Stimulated activated CD8-positive, alpha-beta memory T cell treated with anti-CD3 and anti-CD28 coated beads, Interleukin-15, amount 100 ng/mL, for 1 hour (primary cell): ENCODE measurements at places on chromosomes 16 and 17.

DNA sequence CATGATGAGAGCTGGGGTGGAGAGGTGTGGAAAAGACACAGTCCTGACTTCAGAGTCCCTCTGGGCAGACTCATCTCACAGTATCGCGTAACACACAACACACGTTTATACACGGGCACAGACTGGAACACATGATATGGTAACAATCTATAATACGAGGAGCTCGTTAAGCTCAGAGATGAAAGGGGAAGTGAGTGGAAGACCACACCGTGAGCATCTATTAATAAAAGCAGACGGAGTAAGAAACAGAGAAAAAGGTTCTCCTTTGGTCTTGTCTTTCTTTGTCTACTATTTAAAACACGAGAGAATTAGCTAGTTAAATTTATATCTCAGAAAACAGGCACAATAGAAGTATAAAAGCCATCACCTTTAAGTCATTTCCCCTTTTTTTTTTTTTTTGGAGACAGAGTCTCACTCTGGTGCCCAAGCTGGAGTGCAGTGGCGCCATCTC lies 13.5 kb downstream of the ANKRD11 start:
- DNase-seq = no peak

DNA sequence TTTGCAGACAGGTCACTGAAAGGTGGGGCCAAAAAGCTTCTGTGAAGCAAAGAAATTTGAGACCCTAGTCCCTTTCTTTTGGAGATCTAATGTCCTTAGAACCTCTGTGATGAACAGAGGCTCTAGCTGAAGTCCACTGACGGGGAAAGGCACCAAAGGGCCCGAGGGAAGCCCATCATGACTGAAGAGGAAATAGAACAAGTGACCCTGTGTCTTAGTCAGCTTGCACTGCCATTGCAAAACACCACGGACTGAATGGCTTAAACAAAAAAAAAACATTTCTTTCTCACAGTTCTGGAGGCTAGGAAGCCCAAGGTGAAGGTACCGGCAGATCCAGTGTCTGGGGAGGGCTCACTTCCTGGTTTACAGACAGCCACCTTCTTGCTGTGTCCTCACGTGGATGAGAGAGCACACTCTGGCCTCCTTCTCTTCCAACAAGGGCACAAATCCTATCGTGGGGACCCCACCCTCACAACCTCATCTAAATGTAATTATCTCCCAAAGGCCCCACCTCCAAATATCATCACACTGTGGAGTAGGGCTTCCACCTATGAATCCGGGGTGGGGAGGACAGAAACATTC lies 24.3 kb upstream of the ASGR2 start:
- DNase-seq = no peak

- DNase-seq = peak; percentile 52
Measured at GRCh38 chr17:75896415-75897159, at the start of gene TRIM65. Gene TRIM65, minus strand, starts transcription at chr17:75896951. Its CDS starts 14 bp downstream, at chr17:75896937.

DNA sequence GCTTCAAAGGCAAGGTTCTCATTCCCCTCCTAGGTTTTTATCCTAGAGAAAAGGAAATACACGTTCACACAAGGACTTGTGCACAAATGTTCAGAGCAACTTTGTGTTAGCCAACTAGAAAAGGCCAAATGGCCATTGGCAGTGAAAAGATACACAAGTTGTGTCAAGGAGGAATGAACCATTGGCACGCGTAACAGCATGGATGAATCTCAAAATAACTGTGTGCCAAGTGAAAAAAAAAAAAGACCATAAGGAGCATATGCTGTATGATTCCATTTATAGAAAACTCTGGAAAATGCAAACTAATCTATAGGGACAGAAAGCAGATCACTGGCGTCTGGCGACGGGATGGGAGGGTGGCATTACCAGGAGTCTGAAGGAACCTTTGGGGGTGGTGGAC lies 333.8 kb downstream of the SNX29 start:
- no peak for DNase-seq

DNA sequence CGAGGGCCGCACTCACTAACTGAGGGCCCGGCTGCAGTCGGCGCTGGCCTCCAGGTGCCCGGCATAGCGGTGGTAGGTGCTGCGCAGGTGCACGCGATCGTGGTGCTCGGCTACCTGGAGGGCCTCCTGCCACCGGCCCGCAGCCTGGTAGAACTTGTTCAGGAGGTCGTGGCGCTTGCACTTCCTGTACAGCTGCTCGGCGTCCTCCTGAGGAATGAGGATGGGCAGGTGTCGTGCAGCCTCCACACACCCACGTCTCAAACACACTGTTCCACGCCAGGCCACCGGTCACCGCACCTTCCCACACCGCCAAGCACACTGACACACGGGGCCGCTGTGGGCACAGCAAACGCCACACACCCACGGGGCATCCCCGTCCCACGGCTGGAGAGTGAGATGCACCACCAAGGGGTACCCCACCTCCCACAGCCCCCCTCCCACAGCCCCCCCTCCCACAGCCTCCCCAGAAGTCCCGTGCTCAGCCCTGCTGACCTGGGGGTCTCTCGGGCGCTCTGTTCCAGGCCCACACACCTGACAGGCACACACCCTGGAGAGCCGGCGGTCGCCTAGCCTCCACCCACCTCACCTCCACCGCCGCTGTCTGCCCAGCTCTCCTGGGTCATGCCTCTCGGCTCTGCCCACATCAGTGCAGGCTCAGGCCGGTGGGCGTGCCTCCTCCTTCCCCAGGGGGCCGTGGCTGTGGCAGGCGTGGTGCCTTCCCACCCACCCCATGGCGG lies 7.4 kb upstream of the TMEM204 start:
- DNase-seq = no peak

DNA sequence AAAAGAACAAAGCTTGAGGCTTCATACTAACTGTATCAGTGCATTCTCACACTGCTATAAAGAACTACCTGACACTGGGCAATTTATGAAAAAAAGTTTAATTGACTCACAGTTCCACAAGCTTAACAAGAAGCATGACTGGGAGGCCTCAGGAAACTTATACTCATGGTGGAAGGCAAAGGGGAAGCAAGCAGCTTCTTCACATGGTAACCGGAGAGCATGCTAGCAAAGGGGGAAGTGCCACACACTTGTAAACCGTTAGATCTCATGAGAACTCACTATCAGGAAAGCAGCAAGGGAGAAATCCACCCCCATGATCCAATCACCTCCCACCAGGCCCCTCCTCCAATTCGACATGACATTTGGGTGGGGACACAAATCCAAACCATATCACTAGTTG lies 25.3 kb downstream of the CTRB2 start:
- DNase-seq = no peak

DNA sequence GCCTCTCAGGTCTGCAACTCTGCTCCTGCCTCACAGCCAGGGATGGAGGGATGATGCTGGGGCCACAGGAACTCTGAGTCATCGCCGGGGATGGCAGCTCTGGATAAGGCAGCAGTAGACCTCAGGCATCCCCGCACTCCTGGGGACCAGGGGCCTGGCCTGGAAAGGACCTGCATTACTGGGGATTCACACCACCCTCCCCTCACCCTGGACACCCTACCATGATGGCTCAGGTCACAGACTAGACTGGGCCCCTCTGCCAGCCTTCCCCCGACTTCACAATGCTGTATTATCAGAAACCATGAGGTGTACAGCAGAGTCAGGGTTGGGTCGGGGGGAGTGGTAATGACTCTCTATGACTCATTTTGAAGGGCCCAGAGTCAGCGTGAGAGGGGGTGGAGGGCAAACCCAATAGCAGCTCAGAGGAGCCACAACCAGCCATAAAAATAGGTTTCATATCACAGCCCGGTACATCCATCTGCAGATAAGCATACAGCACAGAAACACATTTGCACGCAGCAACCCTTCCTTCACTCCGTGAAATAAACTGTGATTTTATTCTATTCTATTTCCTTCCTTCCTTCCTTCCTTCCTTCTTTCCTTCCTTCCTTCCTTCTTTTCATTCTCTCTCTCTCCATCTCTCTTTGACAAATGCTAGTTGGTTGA lies 28.8 kb downstream of the DYNLRB2 start:
- peak; percentile 33 for DNase-seq

DNA sequence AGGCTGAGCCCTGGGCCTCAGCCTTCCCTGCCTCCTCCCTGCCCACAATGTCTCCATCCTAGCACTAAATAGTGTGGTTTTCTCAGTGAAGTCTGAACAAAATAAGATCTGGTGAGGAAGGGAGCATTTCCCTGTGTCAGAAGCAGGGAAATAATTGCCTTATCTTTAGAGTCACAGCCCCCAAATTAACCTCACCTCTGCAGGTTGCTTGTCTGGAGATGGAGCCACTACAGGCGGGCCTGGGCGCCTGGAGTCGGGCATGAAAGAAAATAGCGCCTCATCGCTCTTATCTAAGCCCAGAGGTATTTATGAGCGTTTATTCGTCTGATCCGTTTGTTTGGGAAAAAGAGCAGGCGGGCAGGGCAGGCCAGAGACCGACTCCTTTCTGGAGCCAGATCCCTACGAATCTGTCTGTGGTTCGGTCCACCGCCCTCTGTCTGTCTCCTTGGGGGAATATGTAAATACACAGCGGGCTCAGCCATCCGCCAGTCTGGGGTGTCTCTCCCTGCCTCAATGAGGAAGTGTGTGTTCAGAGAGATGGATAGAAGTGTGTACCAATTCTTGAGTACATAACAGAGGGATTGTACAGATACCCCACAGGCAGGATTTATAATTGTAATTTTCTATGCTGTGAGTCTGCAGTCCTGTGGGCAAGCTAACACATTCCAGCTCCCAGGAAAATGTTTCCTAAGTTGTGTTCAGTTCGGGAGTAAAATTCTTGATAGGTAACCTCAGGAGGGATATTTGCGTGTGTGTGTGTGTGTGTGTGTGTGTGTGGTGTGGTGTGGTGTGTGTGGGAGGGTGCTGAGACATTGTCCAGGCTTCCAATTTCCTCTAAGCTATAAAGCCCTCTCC lies 4.3 kb downstream of the HOXB6 start:
- no peak for DNase-seq

DNA sequence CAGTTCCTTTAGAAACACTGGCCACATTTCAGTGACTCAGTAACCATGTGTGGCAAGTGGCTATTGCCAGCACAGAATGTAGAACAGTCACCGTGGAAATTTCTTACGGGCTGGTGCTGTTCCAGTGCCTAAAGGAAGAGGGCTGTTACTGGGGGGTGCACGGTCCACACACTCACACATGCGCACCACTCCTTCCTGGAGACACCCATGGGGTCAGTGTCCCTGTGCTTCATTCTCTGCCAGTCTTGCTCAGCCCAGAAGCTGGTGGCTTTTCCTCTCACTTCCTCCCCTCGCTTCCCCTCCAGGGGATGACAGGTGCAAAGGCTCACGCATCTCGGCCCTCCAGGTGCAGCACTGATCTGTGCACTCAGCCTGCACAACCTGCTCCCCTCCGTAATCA lies 115.6 kb downstream of the CCDC182 start:
- DNase-seq = no peak
